Transverse colon (tissue), 4 donors: ENCODE measurements at places on chromosomes 5 and 9.
A peak's percentile ranks its signal among the peaks of the same experiment; 100 is the strongest.

DNA sequence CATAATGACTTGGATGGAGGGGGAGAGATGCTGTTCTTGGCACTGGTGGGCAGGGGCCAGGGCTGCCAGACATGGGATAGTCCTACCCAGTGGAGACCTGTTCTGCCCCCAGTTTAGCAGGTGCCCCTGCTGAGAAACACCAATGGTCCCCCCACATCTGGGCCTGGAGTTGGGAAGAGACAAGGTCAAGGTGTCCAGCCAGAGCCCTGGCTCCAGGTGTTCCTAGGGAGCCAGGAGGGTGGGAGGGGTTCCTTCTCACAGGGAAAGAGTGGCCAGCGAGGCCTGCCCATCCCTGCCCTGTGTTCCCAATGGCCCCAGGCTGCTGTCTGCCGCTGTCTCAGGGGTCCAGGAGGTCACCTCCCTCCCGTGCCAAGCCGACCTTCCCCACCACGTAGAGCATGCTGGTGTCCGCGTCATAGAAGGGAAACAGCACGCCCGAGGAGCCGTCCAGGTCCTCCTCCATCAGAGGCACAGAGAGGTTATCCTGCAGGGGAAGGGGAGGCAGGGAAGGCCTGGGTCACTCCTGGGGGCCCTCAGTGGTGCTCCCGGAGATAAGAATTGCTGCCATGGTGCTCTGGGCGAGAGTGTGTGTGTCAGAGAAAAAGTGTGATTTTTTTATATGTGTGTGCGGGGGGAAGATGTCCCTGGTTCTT is 11.7 kb upstream of the TRIM14 start:
- peak; percentile 5 for DNase-seq

GRCh38 chr5:175082866-175083590 is 358.6 kb downstream of the MSX2 start:
- no peak for DNase-seq

- DNase-seq: peak; percentile 38
These were observed 17.4 kb upstream of the ADRB2 start for GRCh38 chr5:148808864-148809642.

- DNase-seq: no peak
These were observed 243.9 kb upstream of the SMARCA2 start for GRCh38 chr9:1771094-1771789.

DNA sequence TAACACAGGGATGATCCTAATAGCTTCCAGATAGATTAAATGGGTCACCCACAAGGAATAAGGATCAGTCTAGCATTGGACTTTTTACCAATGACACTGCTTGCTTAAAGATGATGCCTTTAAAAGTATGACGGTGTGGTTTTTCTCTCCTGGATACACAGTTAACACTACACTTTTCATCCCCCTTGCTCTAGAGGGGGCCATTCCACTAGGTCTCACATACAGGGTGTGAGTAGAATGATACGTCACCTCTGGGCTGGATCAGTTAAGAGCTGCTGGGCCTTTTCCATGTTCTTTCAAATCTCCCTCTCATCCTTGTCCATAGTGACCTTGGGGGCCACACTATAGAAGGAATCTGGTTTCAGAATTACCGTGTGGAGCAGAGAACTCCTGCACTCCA is 140.6 kb downstream of the FSTL4 start:
- no peak for DNase-seq

DNA sequence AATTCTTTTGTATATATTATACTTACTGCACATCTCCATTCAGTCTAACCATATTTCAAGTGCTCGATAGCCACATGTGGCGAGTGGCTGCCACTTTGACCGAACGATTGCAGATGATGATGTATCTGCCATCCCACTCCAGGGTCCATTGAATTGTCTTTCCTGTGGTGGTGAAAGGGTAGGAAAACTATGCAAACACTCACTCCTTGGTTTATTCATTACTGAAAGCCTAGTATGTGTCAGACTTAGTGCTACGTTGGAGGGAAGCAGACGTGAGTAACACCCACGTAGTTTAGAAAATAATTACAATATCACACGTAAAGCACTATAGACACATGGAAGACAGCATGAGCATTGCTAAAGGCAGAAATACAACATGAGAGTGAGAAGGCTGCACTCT is 353.7 kb downstream of the CSNK1G3 start:
- DNase-seq: no peak

DNA sequence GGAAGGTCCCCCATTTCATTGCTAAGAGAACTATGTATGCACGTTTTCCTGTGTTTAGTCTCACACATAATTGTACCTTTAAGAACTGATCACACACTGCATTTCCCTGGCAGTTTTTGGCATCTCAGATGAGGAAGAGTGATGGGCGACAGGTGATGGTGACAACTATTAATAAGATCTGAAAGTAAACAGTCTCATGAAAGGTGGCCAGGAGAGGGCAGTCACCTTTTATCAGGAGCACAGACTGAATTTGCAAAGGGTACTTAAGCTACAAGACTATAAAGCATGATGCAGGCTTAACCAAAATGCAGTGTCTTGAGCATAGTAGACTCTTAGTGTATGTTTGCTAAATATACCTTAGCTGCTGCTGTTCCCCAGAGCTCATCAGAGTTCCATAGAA is 91.5 kb downstream of the GHR start:
- DNase-seq: no peak

- DNase-seq: no peak
These were observed 57.1 kb upstream of the NMUR2 start for GRCh38 chr5:152462021-152462721.

DNA sequence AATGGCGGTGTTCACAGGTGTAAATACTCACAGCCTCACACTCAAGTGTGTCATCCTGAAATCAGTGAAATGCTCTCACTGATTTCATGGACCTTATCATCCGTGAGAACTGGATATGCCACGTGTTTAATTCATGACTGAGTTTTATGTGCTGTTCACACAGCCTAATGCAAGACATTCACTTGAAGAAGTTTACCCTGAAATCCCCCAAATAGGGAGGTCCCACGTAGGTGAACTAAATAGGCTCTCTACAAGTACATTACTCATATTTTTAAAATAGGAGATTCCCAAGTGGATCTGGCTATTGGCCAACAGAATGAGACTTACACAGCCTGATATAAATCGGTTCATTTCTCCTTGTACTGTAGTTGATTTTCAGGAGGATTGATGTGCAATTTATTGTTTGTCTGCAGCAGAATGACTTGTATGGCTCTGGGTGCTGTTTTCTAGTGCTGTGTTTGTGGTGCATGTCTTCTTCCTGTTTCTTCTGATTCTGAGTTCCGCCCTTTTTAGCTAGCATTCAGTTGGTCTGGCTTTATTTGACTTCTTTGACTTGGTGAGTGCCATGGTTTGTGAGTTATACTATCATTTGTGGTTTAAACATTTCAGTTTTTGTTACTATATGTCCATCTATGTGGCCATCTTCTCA is 25.1 kb downstream of the TRIO start:
- DNase-seq: no peak

GRCh38 chr9:72751541-72751940 is 201.3 kb downstream of the ALDH1A1 start:
- DNase-seq: no peak

GRCh38 chr9:37919956-37920335 is 16.0 kb upstream of the SLC25A51 start:
- DNase-seq: no peak

DNA sequence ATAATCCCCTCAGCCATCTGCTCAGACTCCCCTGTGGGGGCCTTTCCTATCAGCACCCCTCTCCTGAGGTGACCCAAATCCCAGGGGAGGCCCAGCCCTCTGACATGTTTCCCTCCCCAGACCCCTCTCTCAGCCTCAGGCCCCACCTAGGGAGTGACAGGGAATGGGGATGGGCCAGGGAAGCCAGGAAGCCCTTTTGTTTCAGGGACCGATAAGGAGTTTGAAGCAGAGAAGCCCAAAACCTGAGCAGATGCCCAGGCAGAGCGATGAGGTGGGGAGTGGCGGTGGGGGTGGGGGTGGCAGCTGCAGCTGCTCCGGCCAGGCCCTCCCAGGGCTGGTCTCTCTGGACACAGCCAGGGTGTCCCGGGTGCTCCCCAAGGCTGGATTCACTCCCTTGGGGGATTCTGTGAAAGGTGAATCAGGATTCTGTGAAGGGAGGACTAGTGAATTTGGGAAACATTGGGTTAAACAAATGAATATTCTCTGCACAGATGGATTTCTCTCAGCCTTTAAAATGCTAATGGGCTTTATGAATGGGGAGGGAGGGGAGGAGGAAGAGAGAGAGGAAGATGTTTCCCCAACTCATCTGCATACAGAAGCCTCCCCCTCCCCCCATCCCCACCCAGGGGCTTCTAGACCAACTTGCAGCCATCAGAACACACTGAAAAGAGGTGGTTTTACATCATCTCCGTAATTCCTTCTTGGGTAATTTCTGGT is 17.4 kb downstream of the AKNA start:
- DNase-seq: no peak

GRCh38 chr9:115013998-115014397 is 83.6 kb upstream of the TNFSF8 start:
- peak; percentile 76 for DNase-seq

DNA sequence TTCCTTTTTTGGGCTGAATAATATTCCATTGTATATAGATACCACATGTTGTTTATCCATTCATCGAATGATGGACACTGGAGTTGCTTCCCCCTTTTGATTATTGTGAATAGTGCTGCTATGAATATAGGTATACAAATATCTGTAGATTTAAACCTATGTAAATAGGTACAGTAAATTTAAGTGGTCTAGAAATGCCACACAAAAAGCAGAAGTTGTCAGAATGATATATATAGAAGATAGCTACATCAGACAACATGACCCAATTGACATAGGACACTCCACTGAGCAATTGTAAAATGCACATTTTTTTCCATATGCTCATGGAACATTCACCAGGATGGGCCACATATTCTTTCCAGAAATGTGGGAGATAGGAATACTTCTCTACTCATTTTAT is 77.6 kb downstream of the SMIM15 start:
- DNase-seq: no peak

DNA sequence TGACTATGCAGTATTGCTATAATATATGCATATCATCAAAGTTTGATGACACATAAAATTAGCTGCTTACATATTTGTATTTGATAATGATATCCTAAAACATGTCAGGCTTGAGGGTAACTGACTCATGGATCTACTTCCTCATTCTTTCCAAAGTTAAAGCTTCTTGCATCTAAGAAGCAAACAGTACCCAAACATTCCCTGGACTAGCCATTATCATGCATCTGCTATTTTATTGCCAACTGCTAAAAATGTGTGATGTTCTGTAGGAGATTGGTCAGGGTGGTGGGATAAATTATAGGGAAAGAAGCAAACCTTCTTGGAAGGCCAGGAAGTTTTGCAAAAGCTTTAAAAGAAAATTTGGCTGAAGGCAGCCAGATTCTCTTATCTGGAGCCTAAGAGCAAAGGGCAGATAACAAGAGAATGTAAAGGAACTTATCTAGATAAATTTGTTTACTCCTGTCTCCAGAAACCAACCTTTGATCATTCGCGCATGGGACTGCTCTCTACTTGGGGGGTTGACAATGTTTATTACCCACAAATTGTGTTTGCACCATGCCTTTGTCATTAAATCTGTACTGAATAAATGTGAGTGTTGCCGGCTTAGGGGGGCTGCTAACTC is 604.1 kb upstream of the TLE4 start:
- DNase-seq: no peak

- peak; percentile 83 for DNase-seq
These were observed 25.2 kb downstream of the WNK2 start for GRCh38 chr9:93209097-93209496.

GRCh38 chr9:107945961-107946360 is 456.4 kb upstream of the KLF4 start:
- no peak for DNase-seq

DNA sequence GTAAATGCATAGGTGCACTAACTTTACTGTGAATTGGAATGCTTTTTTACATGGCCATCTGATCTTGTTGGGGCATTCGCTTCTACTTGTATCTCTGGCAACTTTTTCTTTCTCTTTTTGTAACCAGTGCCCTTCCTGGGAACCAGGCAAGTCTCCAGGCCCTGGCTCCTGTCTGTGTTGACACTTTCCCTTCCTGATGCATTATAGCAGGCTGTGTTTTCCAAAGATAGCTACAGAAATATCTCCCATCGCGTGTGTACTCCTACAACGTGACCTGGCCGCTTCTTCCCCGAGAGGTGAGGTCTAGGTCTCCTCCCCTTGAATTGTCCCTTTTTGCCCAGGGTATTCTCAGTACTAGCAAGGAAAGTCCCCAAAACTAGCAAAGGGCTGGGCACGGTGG is 81.1 kb upstream of the SPIN1 start:
- no peak for DNase-seq

DNA sequence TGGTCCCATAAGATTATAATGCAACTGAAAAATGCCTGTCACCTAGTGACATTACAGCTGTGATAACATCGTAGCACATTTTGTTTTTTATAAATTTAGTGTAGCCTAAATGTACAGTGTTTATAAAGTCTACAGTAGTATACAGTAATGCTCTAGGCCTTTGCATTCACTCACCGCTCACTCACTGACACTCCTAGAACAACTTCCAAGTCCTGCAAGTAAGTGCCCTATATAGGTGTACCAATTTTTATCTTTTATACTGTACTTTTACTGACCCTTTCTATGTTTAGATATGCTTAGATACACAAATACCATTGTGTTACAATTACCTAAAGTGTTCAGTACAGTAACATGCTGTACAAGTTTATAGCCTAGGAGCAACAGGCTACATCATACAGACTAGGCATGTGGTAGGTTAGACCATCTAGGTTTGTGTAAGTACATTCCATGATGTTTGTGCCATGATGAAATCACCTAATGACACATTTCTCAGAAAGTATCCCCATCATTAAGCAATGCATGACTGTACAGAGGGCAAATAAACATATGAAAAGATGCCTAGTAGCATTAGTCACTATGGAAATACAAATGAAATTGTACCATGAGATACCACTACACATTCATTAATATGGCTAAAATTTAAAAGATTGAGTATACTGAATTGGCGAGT is 127.6 kb downstream of the TRPM6 start:
- DNase-seq: no peak

- peak; percentile 40 for DNase-seq
These were observed 18.0 kb downstream of the ATOX1 start for GRCh38 chr5:151740336-151740942.

DNA sequence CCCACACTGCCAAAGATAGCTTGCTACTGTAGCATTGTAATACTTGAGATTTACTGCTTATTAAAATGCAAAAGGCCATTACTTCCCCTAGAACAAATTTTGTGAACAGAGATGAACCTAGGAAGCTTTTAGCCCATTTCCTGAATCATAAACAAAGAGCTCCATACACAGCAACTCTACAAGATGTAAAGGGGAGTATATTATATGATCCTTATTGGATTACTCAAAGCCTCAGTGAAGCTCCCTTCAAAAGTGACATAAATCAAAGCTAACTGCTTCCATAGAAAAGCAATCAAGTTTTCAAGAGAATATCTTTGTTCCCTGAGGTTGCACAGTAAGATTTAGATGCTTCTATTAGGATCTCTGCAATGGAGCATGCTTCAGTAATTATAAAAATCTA is 629.8 kb downstream of the EFNA5 start:
- no peak for DNase-seq

GRCh38 chr5:41334221-41334620 is 120.9 kb upstream of the C6 start:
- DNase-seq: no peak

GRCh38 chr9:126919193-126919592 is 4.6 kb downstream of the RALGPS1 start:
- DNase-seq: no peak
